Activated T-helper 1 cell treated with anti-CD3 and anti-CD28 coated beads, Interleukin-2, amount 50 U/mL, for 16 hours (primary cell): ENCODE measurements at places on chromosomes 13 and 19.

DNA sequence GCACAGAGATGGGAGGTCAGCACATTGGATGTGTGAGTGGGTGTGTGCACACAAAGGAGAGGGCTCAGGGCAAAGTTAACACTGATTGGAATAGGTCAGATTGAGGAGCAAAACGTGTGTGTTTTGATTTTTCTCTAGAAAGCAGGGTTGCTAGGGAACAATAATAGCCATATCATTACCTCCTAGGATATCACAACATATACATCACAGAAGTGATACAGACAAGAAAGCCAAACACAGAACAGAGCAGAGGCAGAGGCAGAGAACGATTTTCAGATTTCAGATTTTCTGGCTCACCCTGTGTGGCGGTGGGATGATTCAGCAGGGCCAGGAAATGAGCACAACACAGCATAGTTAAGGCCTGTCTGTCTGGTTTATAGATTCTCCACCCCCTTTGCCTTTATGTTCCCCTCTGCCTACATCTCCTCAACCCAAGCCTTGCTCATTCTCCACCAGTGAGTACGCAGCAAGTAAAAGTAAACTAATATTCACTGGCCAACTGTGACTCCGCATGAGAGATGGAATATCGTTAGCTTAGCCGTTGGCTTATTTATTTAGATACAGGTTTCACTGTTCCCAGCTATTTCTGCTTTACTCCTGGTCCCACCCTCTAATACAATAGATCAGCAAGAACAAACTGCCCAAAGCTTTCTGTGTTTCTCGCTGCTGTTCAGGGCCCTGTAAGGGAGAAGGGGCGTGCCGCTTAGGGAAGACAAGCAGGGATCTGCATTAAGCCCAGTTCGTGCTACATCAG, 182.7 kb upstream of the TSC22D1 start:
- no peak for DNase-seq

GRCh38 chr19:38891771-38892170, 7.6 kb downstream of the SIRT2 start:
- no peak for DNase-seq

DNA sequence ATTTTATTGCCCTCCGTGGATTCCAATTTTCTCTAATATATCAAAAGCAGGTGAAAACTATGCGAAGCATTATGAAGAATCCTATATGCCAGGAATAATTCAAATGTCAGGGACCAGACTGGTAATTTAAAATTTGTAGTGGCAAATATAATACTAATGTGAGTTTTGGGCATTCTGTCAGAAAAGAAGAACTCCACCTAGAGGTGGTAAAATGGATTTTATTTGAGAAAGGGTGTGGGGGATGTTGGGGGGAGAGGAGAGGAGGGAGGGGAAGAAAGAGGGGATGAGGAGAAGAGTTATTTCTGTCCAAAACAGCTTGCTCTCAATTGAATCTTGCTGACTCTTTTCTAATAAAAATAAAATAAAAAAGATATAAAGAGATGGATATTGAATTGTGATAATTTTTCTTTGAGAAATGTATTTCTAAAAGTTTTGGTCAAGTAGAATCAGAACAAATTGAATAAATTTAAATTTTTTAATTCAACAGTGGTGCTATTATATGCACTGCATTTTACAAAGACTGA, 929.3 kb upstream of the SLITRK5 start:
- no peak for DNase-seq

DNA sequence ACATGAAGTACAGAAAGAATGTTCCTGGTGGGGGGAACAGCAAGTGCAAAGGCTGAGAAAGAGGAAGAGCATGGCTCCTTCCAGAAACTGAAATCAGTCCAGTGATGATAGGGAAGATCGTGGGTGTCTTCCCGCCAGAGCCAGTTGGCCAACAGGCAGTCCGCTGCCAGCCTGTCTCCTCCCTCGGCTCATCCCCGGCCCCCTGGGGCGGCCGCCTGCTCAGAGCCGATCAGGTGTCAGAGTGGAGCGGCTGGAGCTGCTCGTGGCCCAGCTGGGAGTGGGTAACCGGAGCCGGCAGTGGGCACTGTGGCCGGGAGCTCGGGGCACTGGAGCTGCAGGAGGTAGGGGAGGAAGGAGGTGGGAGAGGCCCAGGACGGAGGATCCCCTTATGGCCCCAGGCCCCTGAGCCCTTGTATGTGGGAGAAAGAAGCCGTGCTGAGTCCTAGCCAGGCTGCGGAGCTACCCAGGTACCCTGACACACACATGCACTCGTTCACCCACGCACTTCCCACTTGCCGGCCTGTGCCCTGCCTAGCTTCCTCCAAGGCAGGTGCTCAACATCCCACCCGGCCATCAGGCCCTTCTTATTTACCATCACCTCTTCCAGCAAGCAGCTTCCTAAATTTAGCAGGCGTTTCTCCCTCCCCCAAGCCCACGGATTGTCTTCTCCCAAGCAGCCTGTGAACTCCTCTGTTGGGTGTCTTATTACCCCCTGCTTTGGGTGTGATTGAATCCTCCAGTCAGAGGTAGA, 1.7 kb downstream of the ANKRD24 start:
- DNase-seq, result no peak

- no peak for DNase-seq
Measured at GRCh38 chr13:98571955-98572662, 4.8 kb downstream of the STK24 start.

GRCh38 chr19:21321134-21321533, 8.1 kb downstream of the ZNF708 start:
- DNase-seq, result no peak

DNA sequence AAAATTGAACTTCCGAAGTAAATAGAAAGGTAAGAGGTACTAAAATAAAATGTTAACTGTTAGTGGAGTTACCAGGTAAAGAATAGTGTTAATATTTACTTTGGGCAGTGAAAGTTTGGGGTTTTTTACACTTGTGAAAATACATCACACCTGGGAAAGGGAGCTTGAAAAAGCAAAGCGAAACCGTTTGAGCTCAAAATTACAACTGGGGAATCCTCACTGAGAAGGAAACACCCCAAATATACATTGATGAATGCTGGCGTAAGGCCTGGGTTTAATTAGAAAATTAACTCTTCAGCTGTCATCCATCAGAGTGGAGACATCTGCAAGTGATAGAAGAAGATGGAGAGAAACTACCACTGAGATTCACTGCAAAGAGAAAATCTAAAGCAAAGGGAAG, 1153.0 kb downstream of the SLITRK5 start:
- DNase-seq, result no peak

- DNase-seq, result no peak
Measured at GRCh38 chr19:41591951-41592562, 16.1 kb downstream of the CEACAM21 start.

DNA sequence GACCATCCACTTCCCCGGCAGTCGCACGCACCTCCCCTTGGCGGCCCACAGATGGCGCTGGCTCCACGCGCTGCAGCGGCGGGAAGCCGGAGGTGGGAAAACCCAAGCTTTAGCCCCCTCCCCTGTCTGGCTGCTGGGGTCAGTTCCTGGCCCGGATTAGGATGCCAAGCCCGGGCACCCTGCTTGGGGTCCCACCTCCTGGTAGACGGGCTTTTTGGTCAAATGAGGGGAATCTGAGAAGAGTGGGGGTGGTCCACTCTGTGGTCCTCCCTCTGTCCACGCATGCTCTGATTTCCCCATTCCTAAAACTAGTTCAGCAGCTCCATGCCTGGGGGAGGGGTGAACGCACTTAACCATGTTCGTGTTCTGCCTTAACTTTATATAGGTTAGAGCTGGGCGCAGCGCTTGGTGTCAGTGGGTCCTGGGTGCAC, 8.1 kb upstream of the ADGRE2 start:
- no peak for DNase-seq

- no peak for DNase-seq
Measured at GRCh38 chr13:71461892-71462291, 405.1 kb downstream of the DACH1 start.

GRCh38 chr19:58021541-58022282, 12.1 kb upstream of the ZSCAN1 start:
- DNase-seq, result no peak

GRCh38 chr13:23883255-23883654, 5.9 kb downstream of the MIPEP start:
- DNase-seq, result no peak

- DNase-seq, result no peak
Measured at GRCh38 chr13:45393941-45394570, 24.1 kb downstream of the SLC25A30 start.

DNA sequence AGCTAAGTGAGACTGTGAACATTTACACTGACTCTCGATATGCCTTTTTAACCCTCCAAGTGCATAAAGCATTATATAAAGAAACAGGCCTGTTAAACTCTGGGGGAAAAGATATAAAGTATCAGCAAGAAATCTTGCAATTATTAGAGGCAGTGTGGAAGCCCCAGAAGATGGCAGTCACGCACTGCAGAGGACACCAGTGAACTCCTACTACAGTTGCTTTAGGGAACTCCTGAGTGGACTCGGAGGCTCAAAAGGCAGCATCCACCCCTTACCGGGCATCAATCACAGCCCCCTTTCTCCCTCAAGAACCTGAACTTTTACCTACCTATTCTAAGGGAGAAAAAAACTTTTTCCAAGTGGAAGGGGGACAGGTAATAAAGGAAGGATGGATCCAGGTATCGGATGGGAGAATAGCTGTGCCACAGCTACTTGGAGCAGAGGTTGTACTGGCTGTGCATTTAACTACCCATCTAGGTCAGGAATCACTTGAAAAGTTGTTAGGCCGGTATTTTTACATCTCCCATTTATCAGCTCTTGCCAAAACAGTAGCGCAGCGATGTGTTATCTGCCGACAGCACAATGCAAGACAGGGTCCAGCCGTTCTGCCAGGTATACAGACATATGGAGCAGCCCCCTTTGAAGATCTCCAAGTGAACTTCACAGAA, 80.1 kb downstream of the ZNF486 start:
- no peak for DNase-seq

DNA sequence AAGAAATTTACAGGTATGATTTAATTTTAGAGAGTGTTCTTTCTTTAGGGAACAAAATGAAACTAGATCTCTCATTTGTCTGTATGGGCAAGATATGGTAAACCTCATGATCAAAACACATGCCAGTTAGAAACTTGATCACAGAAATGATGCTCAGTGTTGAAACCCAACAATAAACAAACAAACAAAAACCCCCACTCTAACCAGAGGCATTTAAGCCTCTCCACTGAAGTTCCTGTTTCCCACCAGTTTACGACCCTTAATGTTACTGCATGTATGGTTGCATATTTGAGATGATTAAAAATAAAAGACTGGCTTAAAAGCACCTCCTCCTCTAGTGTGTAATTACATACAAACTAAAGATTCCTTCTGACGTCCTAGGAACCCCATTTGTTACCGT, 293.3 kb upstream of the MAB21L1 start:
- no peak for DNase-seq
